Type B pancreatic cell (in vitro differentiated cells): ENCODE measurements at places on chromosomes 3 and 15.

- no peak for DNase-seq
These were observed 474 bp downstream of the MINAR1 start for GRCh38 chr15:79432345-79433275.

GRCh38 chr3:72782521-72782920 lies 65.7 kb downstream of the SHQ1 start:
- DNase-seq: no peak

DNA sequence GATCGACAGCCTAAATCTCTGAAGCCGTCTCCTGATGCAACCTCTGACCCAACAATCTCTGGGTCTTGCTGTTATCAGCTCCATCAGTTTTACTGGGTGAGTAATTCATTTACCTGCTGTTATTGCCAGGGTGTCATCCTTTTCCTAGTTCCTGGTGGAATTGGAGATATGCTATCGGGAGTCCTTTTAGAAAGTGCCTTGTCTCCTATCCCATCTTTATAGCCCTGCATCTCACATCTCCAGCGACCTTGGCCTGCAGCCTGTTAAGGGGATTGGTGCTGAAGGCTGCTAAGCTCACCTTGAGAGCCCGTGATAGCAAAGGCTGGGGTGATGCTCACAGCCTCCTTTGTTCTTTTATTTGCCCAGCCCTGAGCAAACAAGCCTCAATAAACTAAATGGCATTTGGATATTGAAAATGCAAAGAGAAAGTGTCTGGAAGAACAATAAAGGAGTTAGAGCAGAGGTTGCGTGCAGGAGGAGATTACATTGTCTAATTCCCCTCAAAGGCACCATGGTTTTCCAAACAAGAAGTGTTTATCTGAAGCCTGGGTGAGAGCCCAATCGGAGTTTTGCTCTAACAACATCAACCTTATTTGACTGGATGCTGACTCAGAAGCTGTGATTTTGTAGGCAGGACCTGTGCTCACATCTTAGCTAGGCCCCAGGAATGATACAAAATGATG lies 101.8 kb downstream of the RPLP1 start:
- no peak for DNase-seq

GRCh38 chr3:133092681-133093080 lies 54.5 kb downstream of the TMEM108 start:
- no peak for DNase-seq

DNA sequence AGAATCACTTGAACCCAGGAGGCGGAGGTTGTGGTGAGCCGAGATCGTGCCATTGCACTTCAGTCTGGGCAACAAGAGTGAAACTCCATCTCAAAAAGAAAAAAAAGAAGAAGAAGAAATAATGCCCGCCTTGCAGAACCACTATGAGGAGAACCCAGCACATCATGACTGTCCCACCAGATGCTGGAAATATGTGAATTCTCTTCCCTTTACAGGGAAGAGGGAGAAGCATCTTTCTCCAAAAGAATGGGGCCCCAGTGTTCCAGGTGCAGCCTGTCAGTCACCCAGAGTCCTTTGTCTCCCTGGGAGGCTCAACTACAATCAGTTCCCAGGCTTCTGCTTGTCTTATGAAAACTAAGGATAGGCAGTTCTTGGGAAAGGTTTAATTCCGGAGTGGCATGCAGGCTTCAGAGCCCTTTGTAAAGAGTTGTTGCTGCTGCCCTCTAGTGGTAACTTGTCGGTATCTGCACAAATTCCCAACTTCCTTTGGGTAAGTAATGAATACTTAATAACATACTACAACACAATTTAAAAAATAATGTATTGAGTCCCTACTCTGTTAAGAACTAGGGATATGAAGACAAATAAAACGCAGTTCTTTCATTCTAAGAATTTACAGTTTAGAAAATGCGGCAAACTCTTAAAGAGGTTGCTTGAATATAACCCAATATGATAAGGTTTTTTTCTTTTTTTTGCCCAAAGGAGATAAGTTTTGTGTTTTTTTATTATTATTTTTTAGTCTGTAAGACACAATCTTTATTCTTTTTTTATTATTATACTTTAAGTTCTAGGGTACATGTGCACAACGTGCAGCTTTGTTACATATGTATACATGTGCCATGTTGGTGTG lies 18.6 kb upstream of the TICRR start:
- no peak for DNase-seq

- DNase-seq: peak; percentile 83
These were observed at the start of gene VIPR1 for GRCh38 chr3:42502429-42503250. Gene VIPR1, plus strand, starts transcription at chr3:42502643. Its CDS starts 93 bp downstream, at chr3:42502736.

GRCh38 chr3:165195640-165196576 lies at the start of gene SLITRK3:
Gene SLITRK3, minus strand, starts transcription at chr3:165196384. Its CDS starts 5,554 bp downstream, at chr3:165190830.
- DNase-seq: no peak

GRCh38 chr3:192907784-192908183 lies 9.9 kb downstream of the MB21D2 start:
- no peak for DNase-seq

- no peak for DNase-seq
These were observed 314 bp upstream of the TMED3 start for GRCh38 chr15:79310612-79310984.

GRCh38 chr15:70094690-70095311 lies 2.9 kb downstream of the TLE3 start:
- no peak for DNase-seq

DNA sequence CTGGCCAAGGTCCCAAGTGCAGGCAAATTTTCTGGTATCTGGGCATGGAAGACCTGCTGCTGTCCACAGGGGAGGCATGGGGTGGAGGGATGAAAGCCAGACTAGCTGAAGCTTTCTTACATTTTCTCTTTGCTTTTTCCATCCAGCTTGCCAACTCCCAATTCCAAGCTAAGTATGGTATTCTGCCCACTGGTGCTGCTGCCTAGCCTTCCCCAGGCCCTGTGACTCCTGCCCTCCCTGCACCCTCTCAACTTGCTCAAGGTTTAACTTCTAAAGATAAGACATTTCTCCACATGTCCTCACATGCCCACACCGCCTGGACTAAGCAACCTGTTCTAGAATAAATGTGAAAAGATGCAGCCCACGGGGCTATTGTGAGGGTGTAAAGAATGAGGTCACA lies 59.5 kb upstream of the HACD2 start:
- DNase-seq: no peak

- no peak for DNase-seq
These were observed 6.4 kb upstream of the SLC51B start for GRCh38 chr15:65038836-65039235.

DNA sequence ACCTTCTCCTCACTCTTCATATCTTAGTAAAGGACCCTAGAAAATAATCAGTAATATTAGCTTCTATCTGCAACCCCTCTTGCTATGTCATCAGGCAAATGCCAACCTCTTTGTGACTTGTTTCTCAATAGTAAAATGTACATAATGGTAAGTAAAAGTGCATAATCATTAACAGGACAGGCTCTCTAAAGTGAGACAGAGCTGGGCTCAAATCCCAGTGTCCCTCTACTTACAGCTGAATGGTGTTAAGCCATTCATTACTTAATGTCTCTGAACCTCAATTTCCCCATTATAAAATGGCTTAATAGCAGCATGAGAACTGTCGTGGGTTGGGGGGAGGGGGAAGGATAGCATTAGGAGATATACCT lies 62.6 kb upstream of the ATP11B start:
- DNase-seq: no peak

DNA sequence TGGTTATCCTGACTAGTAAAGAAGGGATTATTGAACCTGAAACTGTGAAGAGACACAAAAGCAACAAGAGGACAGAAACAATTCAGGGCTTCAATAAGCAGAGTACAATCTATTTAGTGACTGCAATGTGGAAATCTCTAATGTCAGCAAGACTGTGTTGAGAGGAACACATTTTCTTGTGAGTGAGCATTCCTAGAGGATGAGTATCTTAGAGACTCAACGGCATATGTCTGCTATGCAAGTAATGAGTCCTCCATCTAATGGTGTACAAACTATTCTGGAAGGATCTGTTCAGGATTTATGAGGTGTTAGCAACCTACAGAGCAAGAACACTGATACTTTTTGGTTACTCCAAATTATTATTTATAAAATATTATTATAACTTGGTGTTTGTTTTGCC lies 226.5 kb upstream of the NDN start:
- no peak for DNase-seq

- DNase-seq: no peak
These were observed 55.0 kb upstream of the SNRPN start for GRCh38 chr15:24899795-24900194.

GRCh38 chr3:89049119-89049518 lies 58.3 kb upstream of the EPHA3 start:
- DNase-seq: no peak

- DNase-seq: no peak
These were observed 202.5 kb downstream of the SATB1 start for GRCh38 chr3:18222686-18223085.
